ENCODE measurements at places on chromosomes 7 and 10.
A peak's percentile ranks its signal among the peaks of the same experiment; 100 is the strongest.

- no peak for DNase-seq
Observed at GRCh38 chr10:94225589-94225988, 137.2 kb downstream of the NOC3L start.

- DNase-seq, result peak; percentile 98
Observed at GRCh38 chr10:103678178-103678526, 177.2 kb downstream of the SH3PXD2A start.

DNA sequence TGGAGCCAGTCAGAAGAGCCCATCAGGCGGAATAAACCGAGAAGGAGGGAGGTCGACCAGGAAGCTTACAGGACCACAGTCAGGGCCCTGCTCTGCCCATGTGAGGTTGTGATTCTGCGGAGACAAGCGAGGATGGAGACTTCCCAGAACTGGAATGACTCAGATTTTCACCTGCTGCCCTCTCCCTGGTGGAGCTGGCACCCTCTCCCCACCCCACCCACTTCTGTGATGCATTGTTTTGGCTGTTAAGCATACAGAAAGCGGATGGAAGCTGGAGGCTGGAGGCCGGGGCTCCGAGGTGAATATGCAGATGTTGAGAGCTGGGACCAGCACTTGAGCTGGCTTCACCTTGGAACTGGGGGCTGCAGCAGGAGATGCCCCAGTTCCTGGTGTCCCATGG lies 57.4 kb downstream of the NPTX2 start:
- no peak for DNase-seq

DNA sequence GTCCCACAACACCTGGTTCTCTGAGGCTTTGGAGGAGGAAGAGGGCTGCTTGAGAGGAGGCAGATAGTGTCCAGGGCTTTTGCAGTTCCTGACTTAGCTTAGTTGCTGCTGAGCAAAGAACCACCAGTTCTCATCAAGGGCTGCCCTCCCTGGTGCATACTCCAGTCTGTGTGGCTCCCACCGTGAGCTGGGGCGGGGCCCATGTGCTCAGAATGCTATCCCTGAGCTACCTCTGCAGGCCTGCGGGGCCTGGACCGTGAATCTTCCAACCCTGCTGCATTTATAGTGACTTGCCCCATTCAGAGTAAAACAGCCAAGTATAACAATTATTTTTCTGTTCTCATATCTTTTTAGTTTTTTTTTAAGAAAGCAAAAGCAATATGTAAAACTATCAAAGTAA lies 49.2 kb downstream of the TACR2 start:
- DNase-seq, result no peak

DNA sequence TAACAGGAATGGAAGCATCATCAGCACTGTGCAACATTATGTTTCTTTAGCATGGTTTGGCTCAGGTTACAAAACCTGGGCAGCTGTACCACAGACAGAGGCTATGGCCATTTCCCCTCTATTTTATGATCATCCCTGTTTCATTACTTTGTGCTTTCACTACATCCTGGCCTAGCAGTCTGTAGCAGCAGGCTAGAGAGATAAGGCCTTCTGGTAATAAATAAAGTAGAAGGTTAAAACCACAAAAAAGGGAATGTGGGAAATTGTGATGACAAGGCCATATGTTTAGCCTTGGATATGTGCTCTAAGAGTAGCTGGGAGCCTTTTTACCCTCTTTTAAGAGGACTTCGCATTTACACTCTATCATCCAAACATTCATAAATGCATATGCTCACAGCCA lies 266.2 kb upstream of the PHF14 start:
- DNase-seq, result no peak

Measured in AG09309 (cell line).